ENCODE measurements at places on chromosomes 1 and 21.

- no peak for DNase-seq
Observed at GRCh38 chr1:70768216-70768615, 279.4 kb downstream of the PTGER3 start.

DNA sequence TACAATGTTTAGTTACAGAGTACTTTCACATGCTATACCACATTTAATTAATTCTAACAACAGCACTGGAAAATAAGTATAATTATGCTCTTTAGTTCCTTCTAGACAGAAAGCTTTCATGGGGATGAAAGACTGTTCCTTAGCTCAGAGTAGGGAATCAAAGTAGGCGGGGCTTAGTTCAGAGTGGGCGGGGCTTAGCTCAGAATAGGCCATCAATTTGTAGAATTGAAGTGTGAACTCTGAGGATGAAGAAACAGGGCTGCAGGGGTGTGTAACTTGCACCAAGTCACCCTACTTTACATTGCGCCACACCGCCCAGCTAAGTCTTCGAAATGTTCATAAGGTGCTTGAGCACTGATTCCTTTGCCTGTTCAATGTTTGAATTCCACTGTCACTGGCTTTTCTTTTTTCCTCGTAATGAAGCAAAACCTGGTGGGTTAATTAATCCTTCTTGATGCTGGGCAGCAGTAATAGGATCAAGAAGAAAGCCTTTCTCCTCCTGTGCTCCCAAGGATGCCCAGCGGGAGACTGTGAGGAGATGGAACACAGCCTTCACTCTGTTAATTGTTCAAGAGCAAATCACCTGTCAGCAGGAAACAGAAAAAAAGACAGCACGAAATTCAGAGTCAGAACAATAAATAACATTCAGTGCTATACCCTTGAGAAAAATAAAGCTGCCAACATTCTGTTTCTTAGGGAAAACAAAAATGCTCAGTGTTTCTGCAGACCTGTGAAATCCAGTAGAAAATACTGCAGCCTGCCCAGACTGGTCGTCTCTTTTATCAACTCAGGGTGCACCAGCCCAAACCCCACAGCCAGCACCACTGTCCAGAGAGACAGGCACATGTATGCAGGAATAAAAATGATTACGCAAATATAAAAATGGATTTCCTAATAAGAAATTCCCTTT, 66.5 kb upstream of the CAMK1G start:
- DNase-seq, result no peak

DNA sequence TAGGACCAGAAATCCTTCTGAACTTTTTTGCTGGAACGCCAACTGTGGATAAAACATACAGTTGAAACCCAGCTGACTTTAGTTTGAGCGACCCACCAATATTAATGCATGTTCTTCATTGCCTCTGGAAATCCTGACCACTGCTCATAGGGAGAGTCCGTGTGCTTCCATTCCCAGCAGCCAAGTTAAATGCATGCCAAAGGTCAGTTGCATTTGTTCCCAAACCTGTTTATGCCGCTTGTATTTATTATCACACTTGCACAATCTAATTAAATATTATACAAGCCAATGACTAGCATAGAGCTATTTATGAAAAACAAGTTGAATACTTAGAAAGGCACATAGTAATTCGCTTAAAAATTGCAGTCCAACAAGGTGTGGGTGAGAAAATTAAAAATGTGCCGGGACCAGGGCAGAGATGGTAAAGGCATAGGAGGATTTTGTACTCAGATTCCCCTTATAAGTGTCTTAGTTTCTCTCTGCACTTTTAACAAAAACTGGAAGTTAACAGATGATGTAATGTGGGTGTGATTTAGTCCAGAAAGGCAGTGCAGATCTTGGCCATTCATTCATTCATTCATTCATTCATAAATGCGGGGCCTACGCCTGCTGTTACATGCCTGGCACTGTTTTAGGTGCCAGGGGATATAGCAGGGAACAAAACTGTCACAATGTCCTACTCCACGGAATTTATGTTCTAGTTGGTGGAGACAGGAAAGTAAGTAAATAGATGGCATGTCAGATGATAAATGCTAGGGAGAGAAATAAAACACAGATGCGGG, 99.7 kb downstream of the PRDM2 start:
- no peak for DNase-seq

DNA sequence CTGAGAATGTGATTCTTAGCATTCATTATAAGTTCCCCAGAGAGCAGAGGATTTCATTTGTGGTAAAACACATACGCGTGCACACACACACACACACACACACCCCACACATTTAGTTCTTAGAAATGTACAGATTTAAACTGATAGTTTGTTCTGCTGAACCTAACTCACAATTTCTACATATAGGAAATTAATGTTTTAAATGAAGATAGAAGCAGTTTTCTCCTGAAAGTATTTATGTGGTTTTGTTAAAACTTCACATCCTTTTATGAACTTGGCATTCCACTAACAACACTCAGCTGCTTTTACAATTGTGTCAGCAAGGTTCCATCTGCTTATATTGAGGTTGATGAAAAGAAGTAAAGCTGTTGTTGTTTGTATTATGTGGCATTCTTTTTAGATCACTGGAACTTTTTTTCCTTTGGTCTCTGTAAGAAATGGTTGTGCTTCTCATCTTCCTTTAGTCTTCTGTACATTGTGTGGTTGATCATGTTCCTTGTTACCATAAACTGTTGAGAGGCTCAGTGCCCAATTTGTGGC, 41.6 kb downstream of the AK4 start:
- DNase-seq, result no peak

DNA sequence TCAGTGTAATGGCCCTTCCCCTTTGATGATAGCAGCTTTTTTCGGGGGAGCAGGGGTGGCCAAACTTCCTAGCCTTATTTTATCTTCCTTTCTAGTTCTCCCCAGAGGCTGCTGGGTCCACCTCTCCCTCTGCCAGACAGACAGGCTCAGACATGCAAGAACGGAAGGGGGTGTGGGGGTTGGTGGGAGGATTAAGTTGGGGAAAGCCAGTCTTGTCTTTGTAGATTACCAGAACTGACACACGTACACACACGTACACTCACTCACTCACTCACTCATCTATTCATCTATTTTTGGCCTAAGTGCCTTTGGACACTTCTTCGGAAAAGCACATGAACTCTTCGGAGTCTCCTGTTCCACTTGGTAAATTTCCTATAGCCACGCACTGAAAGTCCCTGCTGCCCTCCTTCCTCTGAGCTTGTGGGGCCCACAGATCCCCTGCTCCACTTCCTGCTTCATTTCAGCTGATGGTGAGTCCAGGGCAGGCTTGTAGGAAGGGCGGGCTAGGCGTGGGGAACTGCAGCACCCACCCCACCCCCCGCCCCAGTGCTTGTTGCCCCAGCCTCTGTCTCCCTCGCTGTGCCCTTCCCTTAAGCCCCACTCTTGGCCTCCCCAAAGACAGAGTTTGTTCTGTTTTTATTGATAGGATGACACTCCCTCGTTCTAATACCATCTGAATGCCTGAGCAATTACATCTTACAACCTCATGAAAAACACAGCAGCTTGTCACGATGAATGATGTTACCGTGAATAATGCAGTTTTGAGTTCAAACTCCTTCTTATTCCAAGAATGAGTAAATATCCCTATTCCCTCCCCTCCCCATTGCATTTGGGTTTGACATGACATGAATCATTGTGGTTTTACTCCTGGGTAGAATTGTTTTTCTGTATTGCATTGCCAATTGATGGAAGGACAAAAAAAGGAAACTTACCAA, 60.7 kb upstream of the ATP5PO start:
- no peak for DNase-seq
